ENCODE measurements at places on chromosomes 16 and 17. TPM values are rescaled to one million over a fixed set of nuclear protein-coding genes. Genes with fewer than 3 reads are reported as not detected.
A peak's percentile ranks its signal among the peaks of the same experiment; 100 is the strongest.

Gene CD300E
- polyA plus RNA-seq = 0.45 TPM

Gene MYOCD
- 12.9 TPM for polyA plus RNA-seq

Gene LGALS9B
- not detected for polyA plus RNA-seq

Gene TEX14
- 0.27 TPM for polyA plus RNA-seq

Gene TBC1D3I
- polyA plus RNA-seq = not detected

Gene HSD3B7
- 6.8 TPM for polyA plus RNA-seq

Gene FN3K
- polyA plus RNA-seq = 57.6 TPM

Gene MYL4
- polyA plus RNA-seq = 10,368 TPM

Gene XAF1
- 31.1 TPM for polyA plus RNA-seq

Gene CACNG5
- polyA plus RNA-seq = not detected

Gene NOXO1
- 0.29 TPM for polyA plus RNA-seq

- DNase-seq = no peak
Measured at GRCh38 chr17:45821147-45821546, 23.5 kb upstream of the SPPL2C start.

- no peak for DNase-seq
Measured at GRCh38 chr16:69195369-69196029, 8.5 kb downstream of the SNTB2 start.

DNA sequence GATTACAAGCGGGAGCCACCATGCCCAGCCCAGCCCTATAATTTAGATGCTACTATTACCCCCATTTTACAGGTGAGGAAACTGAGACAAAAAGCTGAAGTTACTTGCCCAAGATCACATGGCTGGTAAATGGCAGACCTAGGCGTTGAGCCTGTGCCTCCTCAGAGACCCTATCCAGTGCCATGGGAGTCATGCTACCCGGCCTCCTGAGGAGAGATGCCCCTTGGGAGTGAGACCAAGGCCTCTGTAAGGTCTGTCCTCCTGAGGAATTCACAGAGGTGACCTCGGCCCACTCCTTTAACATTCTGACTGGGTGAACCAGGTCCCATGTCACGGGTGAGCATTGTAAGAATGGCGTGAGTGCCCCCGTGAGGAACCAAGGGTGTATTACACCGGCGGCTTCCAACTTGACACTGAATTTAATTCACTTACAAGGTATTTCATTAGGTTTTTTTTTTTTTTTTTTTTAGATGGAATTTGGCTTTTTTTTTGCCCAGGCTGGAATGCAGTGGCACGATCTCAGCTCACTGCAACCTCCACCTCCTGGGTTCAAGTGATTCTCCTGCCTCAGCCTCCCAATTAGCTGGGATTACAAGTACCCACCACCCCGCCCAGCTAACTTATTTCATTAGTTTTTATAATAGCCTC, 95.7 kb downstream of the ABCC6 start:
- DNase-seq = peak; percentile 83

DNA sequence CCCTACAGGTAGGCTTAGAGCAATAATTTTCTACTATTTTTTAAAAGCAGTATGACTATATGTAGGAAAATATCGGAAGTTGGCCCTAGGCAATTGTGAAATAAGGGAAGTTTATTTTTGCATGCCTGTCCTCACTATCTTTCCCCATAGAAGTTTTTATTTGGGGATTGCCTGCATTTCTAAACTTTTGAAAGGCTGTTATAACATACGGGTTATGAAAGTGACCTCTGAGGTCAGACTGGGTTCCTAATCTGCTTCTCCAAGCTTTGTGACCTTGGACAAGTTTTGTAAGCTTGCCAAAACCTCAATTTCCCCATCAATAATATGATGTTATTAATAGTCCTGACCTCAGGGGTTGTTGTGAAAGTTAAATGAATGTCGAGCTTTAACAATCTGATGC, 67.1 kb downstream of the ARHGAP44 start:
- DNase-seq = no peak

DNA sequence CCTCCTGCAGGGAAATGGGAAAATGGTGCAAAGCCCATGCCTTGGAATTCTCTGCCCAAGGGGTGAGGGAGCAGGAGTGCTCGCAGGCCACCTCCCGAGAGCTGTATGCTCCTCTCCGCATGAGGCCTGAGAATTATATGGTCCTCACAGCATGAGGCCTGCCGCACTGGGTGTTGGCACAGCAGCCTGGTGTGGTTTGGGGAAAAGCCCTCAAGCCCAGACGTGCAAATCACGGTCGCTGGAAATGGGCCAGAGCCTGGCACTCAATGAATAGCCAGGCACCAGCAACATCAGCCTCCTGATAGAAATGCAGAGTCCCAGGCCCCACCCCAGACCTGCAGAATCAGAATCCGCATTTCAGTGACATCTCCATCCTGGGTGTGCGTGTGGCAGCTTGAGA, 156.4 kb upstream of the FOXF1 start:
- no peak for DNase-seq

GRCh38 chr17:82799591-82799990, 40.2 kb downstream of the ZNF750 start:
- DNase-seq = peak; percentile 21

- no peak for DNase-seq
Measured at GRCh38 chr17:44930667-44931066, 15.4 kb upstream of the GFAP start.

DNA sequence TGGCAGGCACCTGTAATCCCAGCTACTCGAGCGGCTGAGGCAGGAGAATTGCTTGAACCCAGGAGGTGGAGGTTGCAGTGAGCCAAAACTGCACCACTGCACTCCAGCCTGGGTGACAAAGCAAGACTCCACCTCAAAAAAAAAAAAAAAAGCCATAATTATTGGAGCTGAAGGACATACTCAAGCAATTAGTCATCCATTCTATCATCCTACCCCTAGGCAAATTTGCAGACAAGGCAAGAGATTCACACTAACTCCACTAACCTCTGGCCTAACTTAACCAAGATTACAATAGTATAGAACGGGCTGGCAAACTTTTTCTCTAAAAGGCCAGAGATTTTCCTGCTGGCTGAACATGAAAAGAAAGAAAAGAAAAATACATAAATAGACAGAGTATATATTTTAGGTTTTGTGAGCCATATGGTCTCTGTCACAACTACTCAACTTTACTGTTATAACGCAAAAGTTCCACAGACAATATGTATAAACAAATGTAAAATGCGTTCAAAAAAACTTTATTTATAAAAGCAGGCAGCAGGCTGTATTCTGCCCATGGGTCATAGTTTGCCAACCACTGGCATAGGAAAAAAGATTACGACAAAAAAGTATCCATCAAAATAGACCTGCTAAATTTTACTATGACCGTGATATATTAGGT, 29.7 kb downstream of the BRIP1 start:
- DNase-seq = no peak

DNA sequence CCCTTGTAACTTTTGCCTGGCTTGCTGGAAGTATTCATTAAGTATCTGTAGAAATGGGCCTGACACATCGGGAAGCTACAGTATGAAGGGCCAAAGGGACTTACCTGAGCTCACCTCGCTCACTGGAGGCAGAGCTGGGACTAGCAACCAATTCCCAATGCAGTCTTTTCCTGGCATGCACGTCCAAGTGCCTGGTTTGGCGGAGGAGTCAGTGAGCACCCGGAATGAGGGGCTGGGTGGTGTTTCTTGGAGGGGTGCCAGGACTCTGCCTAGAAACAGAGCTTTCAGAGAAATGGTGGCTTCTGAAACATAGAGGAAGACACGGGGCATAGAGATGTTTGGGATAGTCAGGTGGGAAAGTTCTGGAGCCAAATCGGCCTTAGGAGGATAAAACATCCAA, 18.4 kb upstream of the GPRC5C start:
- no peak for DNase-seq

DNA sequence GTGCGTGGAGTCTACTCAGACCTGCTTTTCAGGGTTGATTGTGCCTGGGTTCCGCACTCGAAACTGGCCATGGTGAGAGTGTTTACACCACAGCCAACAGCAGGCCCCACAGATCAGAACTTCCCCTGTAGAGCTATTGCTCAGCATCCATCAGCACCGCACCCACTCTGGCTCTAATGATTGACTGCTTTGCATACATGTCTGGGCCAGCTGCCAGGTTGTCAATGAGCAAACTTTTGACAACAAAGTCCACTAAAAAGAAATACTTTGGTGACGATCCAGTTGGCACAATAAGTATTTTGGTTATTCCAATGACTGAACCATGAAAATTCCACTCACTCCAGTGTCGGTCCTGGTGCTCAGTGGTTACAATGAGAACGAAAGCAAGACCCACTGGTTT, 190.7 kb downstream of the FOXL1 start:
- no peak for DNase-seq

DNA sequence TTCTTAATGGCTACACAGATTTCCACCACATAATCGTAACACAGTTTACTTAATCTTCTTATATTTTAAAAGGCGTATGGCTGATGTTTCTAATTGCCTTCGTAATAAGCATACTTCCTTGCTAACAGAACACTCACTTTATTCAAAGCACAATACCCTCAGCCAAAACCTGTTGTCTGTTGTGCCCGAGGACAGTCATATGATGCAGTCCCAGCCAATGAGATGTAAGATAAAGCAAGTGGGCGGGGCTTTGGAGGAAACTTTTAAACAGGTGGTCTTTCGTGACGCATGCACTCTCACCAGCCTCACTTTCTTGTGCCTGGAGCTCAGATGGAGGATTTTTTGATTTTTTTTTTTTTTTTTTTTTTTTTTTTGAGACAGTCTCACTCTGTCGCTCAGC, 174.1 kb downstream of the ZFHX3 start:
- DNase-seq = no peak

GRCh38 chr16:86800894-86801293, 222.5 kb downstream of the FOXL1 start:
- DNase-seq = no peak

- DNase-seq = no peak
Measured at GRCh38 chr16:5851393-5851982, 753.9 kb upstream of the EEF2KMT start.

DNA sequence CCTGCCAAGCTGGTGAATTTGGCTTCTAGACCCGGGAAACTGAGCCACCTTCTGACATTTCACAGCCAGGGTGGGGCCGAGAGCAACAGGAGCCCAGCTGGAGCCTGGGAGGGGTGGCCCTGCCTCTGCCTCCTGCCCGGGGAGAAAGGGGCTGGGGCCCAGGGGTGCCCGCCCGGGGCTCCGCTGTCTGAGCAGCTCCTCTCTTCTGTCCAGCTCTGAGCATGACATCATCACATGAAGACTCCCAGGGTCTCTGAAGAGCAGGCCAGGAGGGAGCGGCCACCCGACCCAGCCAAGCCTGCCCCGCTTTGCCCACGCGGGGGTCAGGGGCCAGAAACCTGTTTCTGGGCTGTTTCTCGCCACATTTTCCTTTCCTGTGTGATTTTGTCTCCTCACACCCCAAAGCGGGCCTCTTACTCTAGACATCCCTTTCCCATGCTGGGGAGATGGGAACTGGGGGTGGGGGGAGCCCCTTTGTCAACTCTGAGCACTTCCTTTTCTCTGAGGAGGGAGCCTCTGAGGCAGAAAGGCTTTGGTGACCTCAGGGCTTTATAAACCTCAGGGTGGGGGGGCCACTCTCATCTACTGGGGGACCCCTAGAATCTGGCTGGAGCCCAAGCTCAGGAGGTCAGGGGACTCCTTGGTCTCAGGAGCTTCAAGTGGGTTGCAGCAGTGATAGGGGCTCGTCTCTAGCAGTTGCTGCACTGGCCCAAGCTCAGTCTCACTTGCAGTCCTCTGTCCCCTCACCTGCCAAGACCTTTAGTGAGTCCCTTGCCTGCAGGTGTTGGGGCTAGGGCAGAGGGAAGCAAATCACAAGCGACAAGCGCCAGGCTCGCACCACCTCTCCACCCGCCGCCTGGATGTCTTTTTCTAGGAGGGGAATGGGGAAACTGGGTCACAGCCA, 7.6 kb downstream of the UBALD2 start:
- peak; percentile 77 for DNase-seq

- no peak for DNase-seq
Measured at GRCh38 chr16:74073456-74073855, 223.2 kb upstream of the PSMD7 start.

DNA sequence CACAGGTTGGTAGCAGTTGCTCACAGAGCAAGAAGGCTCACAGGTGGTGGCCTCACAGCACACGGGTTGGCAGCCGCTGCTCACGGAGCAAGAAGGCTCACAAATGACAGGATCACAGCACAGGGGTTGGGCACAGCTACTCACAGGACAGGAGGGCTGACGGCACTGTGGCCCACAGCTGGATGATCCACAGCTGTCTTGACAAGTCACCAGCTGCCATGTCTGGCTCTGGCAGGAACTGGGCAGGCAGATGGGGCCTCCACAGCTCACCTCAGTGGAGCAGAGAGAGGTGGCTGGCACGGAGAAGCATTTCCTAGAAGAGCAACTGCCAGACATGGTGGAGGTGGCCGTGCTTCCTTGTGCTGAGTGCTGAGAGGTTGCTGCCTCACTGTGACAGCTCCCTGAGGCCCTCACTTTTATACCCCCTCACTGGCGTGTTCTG, at the start of gene KRTAP16-1:
Gene KRTAP16-1 (minus strand): TSS at position 392 of the 442 bp plus-strand sequence. CDS start 56 bp downstream, at position 336.
- DNase-seq = no peak

- no peak for DNase-seq
Measured at GRCh38 chr16:64184156-64184555, 937.7 kb downstream of the CDH11 start.

- no peak for DNase-seq
Measured at GRCh38 chr16:12719972-12720371, 83.7 kb downstream of the CPPED1 start.

GRCh38 chr17:59361386-59361785, 29.9 kb downstream of the YPEL2 start:
- no peak for DNase-seq

Measured in right cardiac atrium (tissue), 5 donors.